ENCODE measurements at places on chromosomes 12 and 14.

GRCh38 chr12:2288471-2288870 lies 235.7 kb downstream of the CACNA1C start:
- no peak for DNase-seq

GRCh38 chr14:101593411-101594238 lies 32.3 kb downstream of the DIO3 start:
- no peak for DNase-seq

DNA sequence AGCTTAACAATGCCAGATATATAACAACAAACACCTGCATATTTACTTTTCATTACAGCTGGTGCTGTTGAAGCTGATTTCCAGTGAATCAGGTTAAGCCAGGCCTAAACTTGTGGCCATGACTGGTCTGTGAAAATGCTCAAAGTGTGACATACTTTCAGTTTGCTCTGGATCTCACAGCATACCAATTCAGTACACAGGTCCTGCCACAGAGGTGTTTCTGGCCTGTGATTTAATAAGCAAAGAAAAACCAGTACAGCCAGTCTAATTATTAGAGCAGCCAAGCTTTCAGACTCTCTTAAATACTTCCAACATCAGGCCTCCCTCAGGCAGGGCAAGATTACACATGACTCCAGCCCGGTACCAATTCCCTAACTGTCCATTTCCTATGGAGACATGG lies 27.4 kb upstream of the TMCC3 start:
- DNase-seq = no peak

DNA sequence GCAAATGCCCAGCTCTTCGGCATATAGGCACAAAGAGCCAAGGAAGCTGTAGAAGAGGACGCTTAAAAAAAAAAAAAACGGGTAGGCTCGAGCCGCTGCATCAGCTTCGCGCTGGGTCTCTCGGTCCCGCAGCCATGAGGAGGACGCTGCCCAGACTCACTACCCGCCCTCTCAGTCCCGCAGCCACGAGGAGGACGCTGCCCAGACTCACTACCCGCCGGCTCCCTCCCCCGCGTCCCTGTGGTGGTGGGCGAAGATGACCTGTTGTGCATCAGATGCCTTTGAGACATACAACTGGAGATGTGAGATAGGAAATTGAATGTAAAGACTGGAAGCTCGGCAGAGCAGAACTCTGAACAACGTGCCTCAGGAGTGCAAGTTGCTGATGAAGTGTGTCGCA lies 11.4 kb upstream of the SPSB2 start:
- DNase-seq = no peak

DNA sequence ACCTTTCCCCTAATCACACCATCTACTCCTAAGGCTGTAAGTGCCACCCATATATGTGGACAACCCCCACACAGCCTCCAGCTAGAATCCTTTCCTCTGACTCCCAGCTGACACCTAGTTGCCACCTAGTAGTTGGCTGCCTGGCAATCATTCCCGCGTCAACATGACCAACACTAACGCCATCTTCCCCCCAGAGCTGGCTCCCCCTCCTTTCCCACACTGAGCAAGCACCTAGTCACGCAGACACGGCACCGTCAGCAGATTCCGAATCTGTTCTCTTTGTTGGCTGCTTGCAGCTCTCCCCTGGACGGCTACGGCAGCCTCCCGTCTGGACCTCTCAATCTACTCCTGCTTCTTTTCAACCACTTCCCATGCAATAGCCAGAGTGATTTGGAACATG lies 27.7 kb downstream of the UBR7 start:
- DNase-seq = no peak

DNA sequence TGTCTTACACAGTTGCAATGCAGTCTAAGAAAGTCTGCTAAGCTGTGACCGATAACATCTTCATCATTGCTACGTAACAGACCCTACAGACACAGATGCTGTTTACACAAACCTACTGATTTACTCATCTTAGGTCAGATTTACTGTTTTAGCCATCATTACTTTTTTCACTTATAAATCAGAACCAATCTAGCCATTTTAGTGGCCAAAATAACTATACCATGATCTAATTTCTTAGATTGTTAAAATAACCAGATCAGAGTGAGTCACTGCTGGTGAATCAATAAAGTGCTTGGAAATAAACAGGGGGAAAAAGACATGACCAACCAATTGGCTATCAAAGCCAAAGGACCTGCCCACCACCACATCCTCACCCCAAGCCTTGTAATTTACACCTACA lies 57.0 kb upstream of the FOXN3 start:
- no peak for DNase-seq

- no peak for DNase-seq
These were observed 1.5 kb downstream of the MTERF2 start for GRCh38 chr12:106985479-106985878.

GRCh38 chr12:128269181-128269591 lies 2.2 kb downstream of the TMEM132C start:
- no peak for DNase-seq

DNA sequence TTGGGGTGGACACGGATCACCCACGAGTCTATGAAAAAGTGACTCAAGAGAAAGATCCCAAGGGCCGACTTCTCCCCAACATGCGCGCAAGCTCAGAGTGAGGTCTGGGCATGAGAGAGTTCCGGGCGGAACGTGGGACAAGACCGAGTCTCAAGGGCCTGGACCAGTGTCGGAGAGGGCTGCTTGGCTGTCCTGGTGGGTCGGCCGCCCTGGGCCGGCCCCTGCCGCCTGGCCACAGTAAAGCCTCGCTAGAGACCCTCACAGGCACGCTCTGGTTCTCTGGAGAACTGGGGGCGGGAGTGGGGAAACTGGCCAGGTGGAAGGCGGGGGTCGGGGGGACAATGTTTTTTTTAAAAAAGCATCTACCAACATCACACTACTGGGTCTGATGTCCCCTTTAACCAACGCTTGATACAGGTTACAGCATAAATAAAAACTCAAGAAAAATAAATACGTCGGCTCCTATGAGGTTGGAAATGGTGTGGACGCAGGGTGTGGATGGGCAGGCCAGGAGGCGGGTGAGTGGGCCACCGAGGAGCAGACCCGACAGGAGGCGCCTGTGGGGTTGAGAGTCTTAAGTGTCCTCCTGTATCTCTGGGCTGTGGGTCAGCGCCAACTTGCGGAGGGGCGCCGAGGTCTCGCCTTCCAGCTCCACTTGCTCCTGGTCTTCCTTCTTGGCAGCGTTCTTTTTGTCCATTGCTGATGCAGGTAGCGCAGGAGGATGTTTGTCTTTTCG lies 74.7 kb downstream of the KLHL28 start:
- DNase-seq = no peak

DNA sequence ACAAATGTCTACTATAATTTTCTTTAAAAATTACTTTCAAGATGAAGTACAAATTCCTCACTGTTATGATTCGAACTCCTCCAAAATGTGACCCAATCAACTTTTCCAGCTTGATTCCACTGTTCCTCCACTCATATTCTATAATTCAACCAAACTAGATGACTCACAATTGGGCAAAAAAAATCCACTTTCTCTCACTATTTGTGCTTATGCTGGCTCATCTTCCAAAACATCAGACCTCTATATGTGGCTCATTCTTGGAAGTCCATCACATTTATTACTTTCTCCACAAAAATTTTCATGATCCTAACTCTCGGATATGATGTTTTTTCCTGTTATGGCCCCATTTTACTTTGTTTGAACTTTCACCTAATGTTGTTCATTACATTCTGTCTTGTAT lies 26.9 kb upstream of the RXYLT1 start:
- no peak for DNase-seq

DNA sequence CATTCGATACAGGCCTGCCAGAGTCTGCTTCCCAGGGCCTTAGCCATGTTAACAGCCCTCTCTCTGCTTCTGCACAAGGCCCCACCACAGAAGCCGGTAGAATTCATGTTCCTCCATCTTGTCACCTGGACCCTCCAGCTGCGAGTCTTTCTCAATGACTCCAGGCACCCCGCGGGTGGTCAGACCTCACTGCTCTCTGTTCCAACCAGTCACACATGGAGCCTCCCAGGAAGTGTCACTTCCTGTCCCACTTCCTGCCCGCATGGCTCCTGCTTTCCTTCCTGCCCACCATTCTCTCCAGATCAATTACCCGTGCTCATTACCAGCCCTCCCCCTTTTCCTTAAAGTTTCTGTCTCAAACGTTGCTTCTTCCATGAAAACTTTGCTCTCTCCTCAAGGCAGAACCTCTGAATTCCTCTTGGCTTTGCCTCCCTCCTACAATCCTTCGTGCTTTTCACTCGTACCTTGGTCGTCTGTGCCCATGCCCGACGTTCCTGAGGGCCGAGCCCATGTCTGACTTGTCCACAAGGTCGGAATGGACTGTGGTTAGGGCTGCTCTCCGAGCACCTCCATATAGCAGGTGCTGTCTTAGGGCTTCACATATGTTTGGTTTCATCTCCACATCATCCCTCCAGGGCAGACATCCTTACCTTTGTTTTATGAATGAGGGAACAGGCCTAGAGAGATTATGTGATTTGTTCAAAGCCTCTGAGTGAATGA lies 172.1 kb downstream of the TSPAN9 start:
- no peak for DNase-seq

GRCh38 chr12:124456652-124457152 lies 110.7 kb downstream of the NCOR2 start:
- DNase-seq = no peak

GRCh38 chr14:44803239-44803905 lies 158.4 kb downstream of the KLHL28 start:
- peak; percentile 49 for DNase-seq

DNA sequence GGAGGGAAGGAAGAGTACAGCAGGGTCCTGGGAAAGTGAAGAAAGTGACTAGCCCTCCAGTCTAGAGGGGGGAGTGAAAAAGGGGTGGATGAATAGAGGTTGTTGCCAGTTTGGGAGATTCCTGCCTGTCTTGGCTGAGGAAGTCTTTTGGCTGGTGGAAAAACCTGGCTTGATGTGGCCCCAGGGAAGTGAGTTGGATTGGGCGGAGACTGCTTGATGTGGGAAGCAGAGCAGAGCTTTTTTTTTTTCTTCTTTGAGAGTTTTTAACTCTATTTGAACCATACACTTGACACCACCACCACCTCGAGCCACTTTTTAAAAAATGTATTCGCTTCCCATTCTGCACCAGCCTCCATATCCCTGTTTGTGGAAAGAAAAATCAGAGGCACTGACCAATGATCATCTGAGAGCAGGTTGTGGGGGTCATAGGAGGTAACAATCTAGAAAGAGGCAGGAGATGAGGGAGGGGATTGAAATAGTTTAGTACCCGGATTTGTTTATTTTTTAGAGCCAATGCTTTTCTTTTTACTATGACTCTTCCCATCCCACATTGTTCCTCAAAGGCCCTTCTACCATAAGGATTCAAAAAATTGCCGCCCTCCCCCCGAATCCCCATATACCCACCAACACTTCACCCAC lies 690 bp upstream of the DTX3 start:
- DNase-seq = no peak

GRCh38 chr12:25868193-25868592 lies 90.3 kb upstream of the RASSF8 start:
- DNase-seq = no peak

Measured in NCI-H1105 (cell line).